Midbrain (tissue), 1 donor: ENCODE measurements at places on chromosomes 16 and 17.

DNA sequence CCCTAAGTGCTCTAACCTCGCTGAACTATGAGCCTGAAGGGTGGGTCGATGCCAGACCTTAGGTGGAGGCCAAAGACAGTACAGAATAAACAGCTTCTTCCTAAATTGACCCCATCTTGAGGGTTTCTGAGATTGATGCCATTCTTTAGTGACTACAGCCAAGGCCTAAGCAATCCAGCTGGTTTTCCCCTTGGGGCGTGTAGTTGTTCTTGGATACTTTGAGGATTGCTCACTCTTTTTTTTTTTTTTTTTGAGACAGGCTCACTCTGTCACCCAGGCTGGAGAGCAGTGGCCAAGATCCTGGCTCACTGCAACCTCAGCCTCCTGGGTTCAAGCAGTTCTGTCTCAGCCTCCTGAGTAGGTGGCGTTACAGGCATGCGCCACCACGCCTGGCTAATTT lies 2.0 kb downstream of the OVCA2 start:
- DNase-seq, result no peak

DNA sequence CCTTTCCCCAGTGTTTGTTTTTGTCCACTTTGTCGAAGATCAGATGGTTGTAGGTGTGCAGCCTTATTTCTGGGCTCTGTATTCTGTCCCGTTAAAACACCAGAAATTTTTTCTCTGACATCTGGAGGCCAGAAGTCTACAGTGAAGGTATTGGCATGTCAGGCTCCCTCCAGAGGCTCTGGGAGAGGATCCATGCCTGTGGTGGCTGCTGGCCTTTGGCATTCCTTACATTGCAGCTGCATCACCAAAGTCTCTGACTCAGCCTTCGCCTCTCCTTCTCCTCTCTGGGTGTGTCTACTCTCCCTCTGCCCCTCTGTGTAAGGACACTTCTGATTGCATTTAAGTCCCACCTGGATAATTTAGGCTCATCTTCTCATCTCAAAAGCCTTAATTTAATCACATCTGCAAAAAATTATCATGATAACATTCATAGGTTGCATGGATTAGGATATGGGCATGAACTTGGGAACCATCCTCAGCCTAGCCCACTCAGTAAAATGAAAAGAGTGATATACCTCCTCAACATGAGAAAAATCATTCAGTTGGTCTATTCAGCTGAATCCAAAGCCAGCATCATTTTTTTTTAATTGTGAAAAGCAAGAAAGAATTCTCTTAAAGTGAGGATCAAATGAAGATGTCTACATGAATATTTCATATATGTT lies 78.0 kb downstream of the MAP2K6 start:
- no peak for DNase-seq

DNA sequence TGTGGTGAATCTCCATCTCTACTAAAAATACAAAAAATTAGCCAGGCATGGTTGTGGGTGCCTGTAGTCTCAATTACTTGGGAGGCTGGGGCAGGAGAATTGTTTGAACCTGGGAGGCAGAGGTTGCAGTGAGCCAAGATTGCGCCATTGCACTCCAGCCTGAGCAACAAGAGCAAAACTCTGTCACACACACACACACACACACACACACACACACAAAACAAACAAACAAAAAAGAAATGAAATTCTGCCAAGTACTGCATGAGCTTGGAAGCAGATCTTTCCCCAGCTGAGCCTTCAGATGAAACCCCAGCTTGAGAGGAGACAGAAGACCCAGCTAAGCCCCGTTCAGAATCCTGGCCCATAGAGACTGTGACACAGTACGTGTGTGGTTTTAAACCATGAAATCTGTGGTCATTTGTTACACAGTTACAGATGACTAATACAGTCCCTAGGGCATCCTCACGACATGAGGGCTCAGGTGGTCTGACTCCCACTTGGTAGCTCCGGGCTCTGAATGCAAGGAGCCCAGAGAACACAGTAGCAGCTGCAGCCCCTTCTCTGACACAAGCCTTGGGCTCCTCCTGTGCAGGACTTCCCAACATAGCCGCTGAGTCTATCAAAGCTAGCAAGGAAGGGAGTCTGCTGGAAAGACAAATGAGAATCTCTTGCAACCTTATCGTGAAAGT lies 132.8 kb downstream of the SEC14L1 start:
- no peak for DNase-seq

DNA sequence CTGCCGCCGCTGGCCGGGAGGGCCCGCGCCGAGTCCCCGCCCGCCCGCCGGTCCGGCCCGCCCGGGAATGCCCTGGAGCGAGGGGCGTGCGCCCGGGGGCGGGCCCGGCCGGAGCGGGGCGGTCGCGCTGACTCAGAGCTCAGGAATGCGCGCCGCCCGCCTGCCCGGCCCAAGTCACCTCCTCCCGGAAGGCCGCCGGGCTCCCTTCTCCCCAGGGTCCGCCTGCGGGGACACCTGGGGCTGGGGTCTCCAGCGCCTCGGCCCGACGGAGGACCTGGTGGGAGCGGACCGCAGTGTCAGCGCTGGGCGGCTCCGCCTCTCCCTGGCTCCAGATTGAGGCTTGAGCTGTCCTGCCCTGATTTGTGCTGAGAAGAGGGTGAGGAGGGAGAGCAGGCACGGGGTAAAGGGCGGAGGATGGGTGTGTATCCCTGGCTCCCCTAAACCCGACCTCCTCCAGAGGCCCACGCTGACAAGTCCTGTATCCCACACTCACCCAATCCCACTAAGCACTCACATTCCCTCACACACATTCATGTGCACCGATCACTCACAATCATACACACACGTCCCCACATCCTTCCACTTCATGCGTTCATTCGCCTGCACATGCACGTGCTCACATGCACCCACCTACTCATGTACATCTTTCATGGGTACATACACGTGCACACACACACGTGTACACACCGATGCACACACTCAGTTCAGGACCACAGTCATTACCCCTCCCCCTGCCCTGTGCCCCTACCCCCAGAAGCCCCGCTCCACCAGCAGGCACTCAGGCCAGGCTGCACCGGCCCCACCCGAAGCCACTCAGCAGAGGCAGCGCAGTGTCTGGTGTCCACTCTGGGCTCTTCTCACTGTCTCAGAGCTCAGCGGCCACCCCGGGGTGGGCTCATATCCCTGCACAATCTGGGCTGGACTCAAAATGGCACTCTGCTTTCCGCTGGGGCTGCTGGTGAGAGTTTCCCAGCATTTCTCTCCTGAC lies at the start of gene RHBDF1:
Gene RHBDF1 (minus strand): TSS at position 71 of the 988 bp plus-strand sequence. CDS start 7,616 bp downstream, outside the sequence.
- DNase-seq, result no peak

DNA sequence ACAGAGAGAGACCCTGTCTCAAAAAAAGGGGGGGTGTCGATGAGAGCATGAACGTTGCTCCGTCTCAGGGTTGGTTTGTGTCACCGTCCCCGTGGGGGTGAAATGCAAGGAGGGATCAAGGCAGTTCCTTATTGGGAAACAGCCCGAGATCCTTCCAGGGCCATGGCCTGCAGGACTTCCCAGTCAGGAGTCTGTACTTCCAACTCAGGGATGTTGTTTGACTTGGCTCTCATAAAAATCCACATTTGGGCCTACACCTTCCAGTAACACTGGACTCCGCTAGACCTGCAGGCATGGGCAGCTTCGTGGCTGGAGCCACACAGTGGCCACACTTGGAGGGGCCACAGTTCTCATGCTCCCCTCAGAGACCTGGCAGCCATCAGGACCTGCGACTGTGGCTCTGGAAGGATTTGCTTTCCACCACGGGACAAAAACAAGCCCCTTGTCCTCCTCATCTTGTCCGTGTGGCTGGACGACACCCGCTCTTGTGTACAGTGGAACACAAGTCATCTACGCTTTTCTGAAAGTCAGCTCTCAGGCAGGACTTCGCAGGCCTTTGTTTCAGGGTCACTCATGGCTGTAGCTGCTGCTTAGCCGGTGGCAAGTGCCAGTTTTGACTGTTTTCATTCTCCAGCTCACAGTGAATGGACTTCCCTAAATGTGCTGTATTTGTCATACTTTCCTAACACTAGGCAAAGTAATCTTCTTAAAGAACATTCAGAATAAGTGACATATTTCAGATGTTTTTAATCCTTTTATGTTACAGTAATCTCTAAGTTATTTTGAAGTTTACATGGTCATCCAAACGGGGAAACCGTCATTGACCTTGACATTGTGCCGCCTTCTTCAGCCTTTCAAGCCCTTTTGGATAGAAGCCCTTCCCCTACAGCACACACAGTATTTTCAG lies 24.2 kb upstream of the IL17C start:
- no peak for DNase-seq

GRCh38 chr17:62760059-62760944 lies 47.8 kb downstream of the MARCHF10 start:
- DNase-seq, result no peak

- DNase-seq, result no peak
These were observed 25.0 kb upstream of the SYT17 start for GRCh38 chr16:19142939-19143598.

- DNase-seq, result no peak
These were observed 57.7 kb downstream of the MEAK7 start for GRCh38 chr16:84446596-84447392.

GRCh38 chr17:43389046-43389947 lies 9.5 kb upstream of the ARL4D start:
- DNase-seq, result peak; percentile 89

- no peak for DNase-seq
These were observed 87.6 kb downstream of the XYLT1 start for GRCh38 chr16:17382949-17383863.

DNA sequence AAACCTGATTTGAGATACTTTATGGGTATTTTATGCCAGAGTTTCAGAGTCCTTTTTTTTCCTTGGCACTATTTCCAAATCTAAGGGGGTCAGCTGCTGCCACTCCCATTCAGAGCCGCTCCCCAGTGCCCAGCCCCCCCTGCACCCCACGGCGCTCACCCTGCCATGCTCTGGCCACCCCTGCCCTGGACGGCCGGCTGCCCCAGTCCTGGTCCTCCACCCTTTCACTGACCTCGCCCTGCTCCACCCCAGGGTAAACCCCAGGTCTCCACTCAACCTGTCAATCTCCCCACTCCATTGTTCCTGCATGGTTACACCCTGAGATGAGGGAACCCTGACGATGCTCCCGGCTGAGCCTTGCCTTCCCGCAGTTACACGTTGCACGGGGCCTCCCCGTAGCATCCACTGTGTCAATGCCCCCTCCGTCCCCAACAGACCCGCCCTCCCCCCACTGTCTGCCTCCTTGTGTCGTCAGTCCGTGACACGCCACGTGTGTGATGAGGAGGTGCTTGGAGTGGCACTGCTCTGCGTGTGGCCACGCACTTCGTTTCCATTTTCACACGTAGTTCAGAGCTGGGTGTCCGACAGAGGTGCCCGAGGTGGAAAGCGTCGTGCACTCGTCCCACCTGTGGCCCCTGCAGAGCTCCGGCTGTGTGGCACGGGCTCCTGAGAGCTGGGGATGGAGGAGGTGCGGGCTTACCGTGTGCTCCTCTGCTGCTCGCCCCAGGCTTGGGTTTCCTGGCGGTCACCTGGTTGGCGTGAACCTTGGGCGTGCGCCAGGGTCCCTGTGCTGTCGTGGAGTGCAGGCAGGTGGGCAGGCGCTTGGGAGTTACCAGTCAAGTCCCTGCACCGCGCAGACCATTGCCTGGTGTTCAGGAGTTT lies 116.5 kb downstream of the BANP start:
- DNase-seq, result no peak

DNA sequence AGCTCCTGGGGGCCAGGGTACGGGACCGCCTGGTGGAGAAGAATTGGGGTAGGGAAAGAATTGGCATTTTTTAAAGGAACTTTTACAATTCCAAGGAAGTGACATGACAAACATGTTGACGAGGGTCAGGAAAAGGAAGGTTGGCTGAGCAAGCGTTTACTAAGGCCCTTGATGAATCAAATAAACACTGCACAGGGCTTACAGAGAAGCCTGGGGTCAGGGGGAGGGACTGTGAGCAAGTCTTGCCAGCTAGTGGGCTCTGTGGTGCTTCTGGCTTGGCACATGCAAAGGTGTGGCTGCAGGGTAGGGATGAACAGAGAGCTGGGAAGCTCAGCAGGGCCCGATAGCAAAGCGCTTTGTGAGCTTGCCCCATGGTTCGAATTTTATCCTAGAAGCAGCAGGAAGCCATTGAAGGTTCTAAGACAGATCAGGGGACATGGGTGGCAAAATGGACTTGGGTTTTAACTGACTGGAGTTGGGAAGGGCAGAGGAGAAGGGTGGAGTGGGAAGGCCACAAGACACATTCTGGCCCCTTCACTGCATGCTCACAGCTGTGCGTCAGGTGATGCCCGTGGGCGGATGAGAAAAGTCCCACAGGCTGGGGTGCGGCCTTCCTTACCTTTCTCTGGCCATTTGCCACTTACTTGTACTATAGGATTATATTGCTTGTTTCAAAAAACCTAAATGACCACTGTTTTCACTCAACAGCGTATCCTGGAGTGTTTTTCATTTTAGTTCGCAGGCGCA lies 117.8 kb downstream of the SOCS1 start:
- no peak for DNase-seq

DNA sequence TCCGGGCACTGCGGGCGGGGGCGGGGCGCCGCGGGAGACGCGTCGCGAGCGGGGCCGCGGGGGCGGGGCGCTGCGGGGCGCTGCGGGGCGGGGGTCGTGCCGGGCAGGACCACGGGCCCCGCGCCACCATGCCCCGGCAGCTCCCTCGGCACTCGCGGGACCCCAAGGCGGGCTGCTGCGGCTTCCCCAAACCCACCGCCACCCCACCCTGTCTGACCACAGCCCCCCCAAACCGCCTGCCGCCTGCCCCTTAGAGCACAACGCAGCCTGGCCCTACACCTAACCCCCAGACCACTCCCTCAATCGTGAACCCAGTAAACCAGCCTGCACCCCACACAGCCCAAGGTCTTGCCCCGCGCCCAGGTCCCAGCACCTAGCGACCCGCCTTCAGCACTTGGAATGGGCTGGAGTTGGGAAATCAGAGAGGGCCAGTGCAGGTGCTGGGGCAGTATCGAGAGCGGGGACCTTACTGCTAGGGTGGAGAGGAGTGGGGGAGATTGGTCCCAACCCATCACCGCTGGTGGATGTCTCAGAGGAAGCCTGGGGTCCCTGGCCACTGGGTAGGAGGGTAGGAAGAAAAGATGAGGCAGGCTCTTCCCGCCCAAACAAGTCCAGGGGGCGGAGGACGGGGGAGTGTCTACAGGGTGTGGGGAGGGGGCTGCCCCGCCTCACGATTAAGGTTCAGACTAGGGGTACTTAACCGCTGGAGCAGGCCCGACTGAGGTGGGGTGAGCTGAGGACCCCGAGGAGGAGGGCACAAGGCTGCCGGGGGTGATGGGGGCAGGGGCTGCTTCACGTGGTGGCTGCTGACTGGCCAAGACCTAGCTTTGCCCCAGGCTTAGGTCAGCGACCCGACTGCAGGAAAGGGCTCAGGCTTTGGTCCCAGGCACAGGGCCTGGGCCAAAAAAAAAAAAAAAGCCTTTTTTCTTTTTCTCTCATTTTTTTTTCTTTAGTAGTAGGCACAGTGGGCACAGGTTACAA lies 539 bp upstream of the VAMP2 start:
- no peak for DNase-seq

- DNase-seq, result no peak
These were observed 29.5 kb downstream of the PMFBP1 start for GRCh38 chr16:72142476-72142875.

- no peak for DNase-seq
These were observed 2.7 kb upstream of the ZC3H7A start for GRCh38 chr16:11799509-11800381.

DNA sequence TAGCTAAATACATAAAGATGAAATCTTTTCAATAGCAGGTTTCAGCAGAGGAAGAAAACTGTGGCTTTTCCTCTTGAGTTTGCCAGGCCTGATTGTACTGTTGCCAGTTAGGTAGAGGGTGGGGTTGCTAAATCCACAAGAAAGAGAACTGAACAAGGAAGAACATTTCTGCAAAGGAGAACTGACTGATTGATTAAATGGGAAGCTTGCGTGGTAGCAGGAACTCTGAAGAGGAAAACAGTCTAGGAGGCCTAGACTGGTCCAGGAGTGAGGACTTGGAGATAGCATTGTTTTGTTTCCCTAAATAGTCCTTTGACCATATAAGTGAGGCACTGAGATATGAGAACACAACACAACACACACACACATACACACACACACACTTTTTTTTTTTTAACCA lies 18.8 kb downstream of the LRRC36 start:
- no peak for DNase-seq
